HT-29 (cell line): ENCODE measurements at places on chromosomes 16 and 17. TPM values are rescaled to one million over a fixed set of nuclear protein-coding genes. Genes with fewer than 3 reads are reported as not detected.

GRCh38 chr17:50661795-50662391 lies 27.2 kb downstream of the ABCC3 start:
- peak; percentile 94 for DNase-seq

GRCh38 chr16:87860553-87861299 lies 8.6 kb downstream of the SLC7A5 start:
- peak; percentile 66 for DNase-seq

The NOD2 gene
- total RNA-seq: not detected in 2 replicates

GRCh38 chr17:43641416-43641815 lies 20.3 kb downstream of the MEOX1 start:
- DNase-seq: no peak

- DNase-seq: no peak
Observed at GRCh38 chr17:28501421-28502284, 4.5 kb upstream of the FOXN1 start.

- no peak for DNase-seq
Observed at GRCh38 chr16:13064821-13065220, 163.4 kb downstream of the SHISA9 start.

The HASPIN gene
- 13.1 and 17.1 TPM in 2 replicates for total RNA-seq

The CHST4 gene
- total RNA-seq: 6.0 and 6.6 TPM in 2 replicates

The PRSS8 gene
- total RNA-seq: 116 and 128 TPM in 2 replicates

- DNase-seq: no peak
Observed at GRCh38 chr16:88356124-88356726, 26.5 kb upstream of the ZNF469 start.

DNA sequence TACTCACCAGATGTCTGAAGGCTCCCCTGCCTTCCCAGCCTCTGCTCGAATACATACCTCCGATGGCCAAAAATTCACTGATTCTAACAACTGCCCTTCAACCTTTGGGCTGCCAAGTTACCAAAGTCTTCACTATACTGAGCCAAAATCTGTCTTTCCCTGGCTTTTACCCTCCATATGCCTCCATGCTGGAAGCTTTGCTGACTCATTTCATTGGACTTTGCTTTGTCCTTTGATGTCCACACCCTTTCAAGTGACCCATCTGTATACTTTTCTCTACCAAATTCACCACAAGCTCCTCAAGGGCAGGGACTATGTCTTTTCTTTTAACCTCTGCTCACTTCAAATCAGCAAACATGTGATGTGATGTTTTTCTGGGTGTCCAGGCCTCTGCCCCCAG lies 21.0 kb upstream of the MTMR4 start:
- DNase-seq: no peak

The KRTAP2-2 gene
- not detected in 2 replicates for total RNA-seq

DNA sequence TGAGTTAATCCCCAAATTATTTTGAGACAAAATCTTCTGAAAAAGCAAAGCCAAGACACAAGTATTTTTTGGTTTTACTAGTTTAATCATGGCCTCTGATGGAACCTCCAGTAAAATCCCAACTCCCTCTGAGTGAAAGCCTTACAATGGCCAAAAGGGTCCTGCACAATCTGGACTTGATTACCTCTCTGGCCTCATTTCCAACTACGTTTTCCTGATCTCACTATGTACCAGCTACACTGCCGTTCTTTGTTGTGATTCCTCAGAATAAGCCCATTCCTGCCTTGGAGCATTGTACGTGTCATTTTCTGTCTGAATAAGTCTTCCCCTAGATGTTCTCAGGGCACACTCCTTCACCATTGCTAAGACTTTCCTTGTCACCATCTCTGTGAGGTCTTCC lies 37.3 kb downstream of the SPOP start:
- DNase-seq: no peak

DNA sequence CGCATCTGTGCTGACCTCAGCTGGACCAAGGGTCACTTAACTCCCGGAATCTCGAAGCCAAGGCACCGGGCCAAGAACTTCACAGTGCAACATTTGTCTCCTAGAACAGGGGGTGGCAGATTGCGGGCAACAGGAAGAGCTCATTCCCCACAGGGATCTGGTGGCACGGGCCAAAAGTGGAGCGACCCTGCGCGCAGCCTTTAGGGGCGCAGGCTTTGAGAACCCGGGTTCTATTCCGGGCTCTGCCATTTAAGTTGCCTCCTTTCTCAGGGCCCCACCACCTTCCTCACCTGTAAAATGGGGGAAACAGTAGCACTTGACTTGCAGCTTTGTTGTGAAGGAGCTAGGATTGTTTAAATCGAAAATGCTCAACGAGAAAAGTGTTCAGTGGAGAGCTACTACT lies 651 bp downstream of the SHMT1 start:
- peak; percentile 76 for DNase-seq

- DNase-seq: no peak
Observed at GRCh38 chr16:86343027-86343795, 167.1 kb upstream of the FOXF1 start.

The NPIPA3 gene
- total RNA-seq: 1.1 TPM in 1 of 2 replicates, not detected in the other

The SLC16A6 gene
- 1.3 TPM in 1 of 2 replicates, not detected in the other for total RNA-seq

The ATP2A1 gene
- 0.83 and 2.6 TPM in 2 replicates for total RNA-seq

GRCh38 chr17:78736526-78737079 lies 45.5 kb downstream of the CYTH1 start:
- peak; percentile 92 for DNase-seq

The CA7 gene
- total RNA-seq: not detected in 2 replicates

- DNase-seq: no peak
Observed at GRCh38 chr16:29316761-29317183, 89.7 kb downstream of the NPIPB11 start.

DNA sequence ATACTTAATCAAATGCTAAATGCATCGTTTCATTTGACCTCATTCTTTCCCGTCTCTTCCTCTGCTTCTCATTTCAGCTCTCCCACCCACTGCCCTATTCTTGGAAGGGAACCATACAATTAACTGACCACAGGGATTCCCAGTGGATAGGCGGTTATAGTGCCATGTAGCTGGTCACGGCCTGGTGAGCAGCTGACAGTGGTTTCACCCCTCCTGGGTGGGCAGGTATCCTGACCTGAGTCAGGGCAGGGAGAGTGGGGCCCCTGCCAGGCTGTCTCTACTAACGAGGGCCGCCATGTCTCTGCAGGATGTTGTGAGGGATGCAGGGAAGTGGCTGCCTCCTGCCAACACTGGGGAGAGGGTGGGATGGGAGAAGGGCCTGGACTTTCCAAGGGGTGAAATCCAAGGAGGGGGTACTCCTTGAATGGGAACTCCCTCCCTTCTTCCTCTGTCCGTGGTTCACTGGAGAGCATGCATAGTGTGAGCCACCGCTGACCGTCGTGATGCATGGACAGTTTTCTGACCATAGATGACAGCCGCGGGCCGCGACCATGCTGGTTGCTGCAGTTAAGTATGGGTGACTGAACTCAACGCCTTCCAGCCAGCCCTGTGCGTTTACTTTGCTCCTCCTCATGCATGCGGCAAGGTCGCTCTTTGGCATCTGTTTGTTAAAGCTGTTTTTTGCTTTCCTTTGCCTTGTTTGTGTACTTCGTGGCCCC lies 95.9 kb downstream of the RPTOR start:
- no peak for DNase-seq

- no peak for DNase-seq
Observed at GRCh38 chr17:81961087-81961511, at the start of gene NOTUM. Gene NOTUM, minus strand, starts transcription at chr17:81961187. Its CDS starts 278 bp downstream, at chr17:81960909.

DNA sequence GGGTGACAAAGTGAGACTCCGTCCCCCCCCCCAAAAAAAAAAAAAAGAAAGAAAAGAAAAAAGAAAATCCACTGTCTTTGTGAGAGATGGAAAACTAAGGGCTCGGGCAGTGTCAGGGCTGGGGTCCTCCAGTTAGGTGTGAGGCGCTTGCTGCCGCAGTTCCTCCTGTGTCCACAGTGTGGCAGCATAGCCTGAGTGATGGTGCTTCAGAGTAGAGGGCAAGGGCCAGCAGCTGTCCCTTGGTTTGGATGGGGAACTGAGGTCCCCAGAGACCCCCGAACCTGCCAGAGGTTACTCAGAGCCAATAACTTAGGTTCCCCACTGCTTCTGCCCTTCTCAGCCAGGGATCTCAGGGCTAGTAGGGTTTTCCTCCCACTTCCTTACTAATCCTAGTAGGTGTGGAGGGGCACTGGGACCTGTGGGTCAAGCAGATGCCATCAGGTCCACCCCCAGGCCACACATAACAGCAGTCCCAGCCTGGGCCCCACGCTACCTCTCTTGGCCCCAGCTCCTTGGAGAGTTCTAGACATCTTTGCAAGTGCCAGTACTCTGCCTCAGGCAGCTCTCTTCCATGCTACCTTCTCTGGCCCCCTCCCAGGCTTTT lies 7.9 kb upstream of the LLGL1 start:
- peak; percentile 62 for DNase-seq

The NPIPB6 gene
- total RNA-seq: 1.2 TPM in 1 of 2 replicates, not detected in the other

The FOXN1 gene
- not detected in 2 replicates for total RNA-seq

DNA sequence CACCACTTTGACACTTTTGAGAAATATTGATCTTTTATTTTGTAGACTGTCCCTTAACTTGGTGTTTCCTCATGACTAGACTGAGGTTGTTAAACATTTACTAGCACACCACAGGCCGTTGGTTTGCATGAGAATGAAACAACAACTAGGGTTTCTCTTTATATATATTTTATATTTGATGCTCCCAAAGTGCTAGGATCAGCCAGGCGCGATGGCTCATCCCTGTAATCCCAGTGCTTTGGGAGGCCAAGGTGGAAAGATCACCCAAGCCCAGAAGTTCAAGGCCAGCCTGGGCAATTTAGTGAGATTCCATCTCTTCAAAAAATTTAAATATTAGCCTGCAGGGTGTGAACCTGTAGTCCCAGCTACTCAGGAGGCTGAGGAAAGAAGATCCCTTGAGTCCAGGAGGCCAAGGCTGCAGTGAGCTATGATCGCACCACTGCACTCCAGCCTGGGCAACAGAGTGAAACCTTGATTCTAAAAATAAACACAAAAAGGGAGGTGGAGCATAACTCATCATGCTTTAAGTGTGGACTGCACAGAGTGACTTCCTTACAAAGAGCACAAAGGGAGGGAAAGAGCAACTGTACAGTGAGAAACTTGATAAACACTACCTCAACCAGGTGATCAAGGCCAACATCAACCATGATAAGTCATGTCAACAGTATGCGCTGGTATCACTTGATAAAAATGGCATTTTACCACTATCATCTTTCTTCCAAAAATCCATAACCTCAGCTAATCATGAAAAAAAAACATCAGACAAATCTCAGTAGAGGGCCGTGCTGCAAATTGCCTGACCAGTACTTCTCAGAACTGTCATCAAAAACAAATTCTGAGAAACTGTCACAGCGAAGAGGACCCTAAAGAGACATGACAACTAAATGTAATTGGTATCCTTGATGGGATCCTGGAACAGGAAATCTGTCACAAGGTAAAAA lies 72.8 kb upstream of the ATF7IP2 start:
- no peak for DNase-seq

GRCh38 chr17:57210972-57211411 lies 45.3 kb upstream of the MSI2 start:
- DNase-seq: no peak

DNA sequence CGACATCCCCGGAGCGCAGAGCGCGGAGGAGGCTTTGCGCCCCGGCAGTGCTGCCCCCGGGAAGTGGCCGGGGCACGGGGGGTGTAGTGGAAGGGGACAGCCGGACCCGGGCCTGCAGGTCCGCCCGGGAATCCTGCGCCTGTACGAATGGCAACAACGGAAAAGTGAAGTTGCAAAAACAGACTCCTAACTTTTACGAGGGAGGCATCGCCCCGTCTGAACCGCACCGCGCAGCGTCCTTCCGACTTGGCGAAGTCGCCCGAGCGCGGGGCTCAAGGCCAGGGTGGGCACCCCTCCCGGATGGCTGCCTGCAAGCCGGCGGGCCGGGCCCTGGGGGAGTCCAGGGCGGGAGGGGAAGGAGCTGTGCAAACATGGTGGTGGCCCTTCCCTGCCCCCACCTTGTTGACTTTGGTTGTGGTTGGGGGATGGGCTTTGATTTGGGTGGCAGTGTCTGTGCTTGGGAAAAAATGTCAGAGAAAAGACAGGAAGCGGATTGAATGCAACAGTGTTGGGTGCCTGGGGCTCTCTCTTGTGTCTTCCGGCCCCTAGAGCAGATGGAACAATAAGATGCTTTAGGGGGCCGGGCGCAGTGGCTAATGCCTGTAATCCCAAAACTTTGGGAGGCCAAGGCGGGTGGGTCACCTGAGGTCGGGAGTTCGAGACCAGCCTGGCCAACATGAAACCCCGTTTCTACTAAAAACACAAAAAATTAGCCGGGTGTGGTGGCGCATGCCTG lies 675 bp downstream of the RNF213 start:
- DNase-seq: peak; percentile 44

- no peak for DNase-seq
Observed at GRCh38 chr16:7336742-7337141, 4.1 kb downstream of the RBFOX1 start.

DNA sequence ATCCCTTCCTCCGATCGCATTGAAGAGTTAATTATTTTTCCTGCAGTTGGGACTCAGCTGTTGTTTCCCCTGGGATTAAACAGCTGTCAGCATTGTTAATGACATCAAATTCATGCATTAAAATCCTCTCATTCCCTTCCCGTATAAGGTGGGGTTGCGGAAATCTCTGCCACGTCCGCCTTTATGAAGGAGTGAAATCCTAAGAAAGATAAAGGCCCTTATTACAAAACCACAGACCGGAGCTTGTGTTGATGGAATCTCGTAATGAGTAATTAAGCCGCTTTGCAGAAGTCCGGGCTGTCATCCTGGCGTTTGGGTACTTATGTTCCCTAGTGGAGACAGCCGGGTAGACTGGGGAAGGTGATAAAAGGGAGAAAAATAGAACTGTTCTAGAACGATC lies 627.6 kb downstream of the MAF start:
- no peak for DNase-seq

DNA sequence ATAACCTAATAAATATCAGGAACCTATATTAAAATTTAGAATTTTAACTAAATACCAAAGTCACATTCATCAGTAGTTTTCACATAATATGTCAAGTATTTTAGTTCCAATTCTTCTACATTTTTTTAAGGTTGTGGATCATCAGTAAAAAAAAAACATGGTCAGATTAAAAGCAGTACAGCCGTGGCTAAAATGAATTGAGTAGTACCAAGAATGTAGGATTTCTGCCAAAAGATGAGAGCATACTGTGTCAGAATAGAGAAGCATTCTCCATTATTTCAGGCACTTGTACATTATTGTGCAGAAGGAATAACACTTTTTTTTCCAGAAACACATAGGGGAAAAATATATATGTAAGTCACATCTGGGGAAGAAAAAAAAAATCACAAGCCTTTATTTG lies 1176.1 kb downstream of the CDH11 start:
- DNase-seq: no peak

The KRT15 gene
- total RNA-seq: 14.1 and 15.9 TPM in 2 replicates

- DNase-seq: no peak
Observed at GRCh38 chr16:12964461-12964860, 63.1 kb downstream of the SHISA9 start.

The HOXB1 gene
- 0.08 TPM in 1 of 2 replicates, not detected in the other for total RNA-seq

The KRT222 gene
- not detected in 2 replicates for total RNA-seq

DNA sequence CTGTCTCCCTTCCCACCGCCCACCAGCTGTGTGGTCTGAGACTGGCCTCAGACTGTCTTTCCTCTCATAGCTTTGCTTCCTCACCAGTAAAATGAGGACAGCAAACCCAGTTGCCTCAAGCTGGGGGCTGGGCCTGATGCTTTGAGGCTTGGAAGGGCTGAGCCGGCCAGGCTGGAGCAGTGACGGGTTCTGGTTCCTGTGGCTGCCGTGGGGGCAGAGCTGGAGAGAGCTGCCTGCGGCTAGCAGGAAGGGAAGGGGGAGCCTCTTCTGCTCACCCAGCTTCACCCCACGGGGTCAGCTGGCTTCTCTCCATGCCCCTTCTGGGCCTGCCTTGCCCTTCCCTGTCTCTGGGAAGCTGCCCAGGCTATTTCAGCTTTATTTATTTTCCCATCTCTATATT lies 23.7 kb downstream of the LASP1 start:
- DNase-seq: no peak
